ENCODE measurements at places on chromosomes 11 and 22. TPM values are rescaled to one million over a fixed set of nuclear protein-coding genes. Genes with fewer than 3 reads are reported as not detected.

The APOA1 gene
- 0.29 TPM for total RNA-seq

DNA sequence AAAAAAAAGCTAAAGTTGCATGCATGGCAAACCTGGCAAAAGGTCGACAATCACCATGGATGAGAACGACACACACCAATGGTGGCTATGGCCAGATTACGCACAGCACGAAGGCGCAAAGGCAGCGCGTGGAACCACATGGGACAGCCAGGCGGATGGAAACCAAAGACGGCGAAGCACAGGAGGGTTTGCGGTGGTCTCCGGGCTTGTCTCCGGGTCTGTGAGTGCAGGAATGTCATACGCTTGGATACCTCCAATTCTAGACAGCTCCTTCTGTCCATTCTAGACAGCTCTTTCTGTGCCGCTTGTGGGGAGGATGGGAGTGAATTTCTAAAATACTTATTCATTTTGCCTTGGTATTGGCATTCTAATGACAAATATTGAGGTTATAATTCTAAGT is 685.4 kb downstream of the BRD1 start:
- DNase-seq = no peak
- H3K36me3 ChIP-seq = no peaks in the 10 kb centered on the region
- no peaks in the 10 kb centered on the region for H3K27me3 ChIP-seq
- H3K27ac ChIP-seq = no peak overlapping the region
- no peaks in the 10 kb centered on the region for H3K4me1 ChIP-seq

DNA sequence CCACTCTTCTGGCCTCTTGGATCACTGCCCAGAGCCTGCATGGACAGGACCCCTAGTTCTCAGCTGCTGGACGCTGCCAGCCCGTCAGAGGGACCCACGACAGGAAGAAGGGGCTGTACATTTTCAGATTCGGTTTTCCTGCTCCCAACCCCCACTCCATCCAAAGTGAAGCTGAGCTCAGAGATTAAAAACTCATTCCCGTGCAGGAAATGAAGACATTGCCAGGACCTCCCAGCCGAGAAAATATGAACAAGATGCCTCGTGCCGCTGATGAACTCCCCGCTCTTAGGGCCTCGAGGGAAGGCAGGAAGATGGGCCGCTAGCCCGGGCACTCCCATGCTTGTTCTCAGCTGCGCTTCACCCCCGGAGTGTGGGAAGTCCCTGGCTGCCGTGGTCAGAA is 36.1 kb downstream of the RPUSD4 start:
- H3K27ac ChIP-seq = no peak overlapping the region
- no peak overlapping the region for H3K4me3 ChIP-seq
- H3K4me1 ChIP-seq = peaks cover 4% of the 10 kb centered on the region
- H3K36me3 ChIP-seq = no peaks in the 10 kb centered on the region

DNA sequence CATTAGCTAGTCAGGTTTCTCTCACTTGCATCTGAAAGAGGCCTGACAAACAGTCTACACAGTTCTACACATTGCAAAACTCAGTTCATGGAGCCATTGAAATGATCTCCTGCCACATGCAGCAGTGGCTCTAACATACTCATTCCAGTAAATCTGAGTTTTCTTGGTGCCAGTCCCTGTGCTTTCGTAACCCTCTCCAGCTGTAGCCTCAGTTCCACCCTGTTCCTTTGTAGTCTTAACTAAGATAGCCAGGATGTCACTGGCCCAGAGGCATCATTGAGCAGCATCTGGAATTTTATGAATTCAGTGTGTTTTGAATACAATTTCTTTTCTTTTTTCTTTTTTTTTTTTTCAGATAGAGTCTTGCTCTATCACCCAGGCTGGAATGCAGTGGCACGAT is 37.4 kb upstream of the ZBED5 start:
- H3K4me1 ChIP-seq = peaks cover 31% of the 10 kb centered on the region
- no peaks in the 10 kb centered on the region for H3K36me3 ChIP-seq
- no peaks in the 10 kb centered on the region for H3K27me3 ChIP-seq
- no peak overlapping the region for H3K4me3 ChIP-seq
- no peak for DNase-seq

- H3K4me1 ChIP-seq = no peaks in the 10 kb centered on the region
- no peaks in the 10 kb centered on the region for H3K27me3 ChIP-seq
These were observed 1289.6 kb downstream of the TBC1D22A start for GRCh38 chr22:48051796-48052620.

DNA sequence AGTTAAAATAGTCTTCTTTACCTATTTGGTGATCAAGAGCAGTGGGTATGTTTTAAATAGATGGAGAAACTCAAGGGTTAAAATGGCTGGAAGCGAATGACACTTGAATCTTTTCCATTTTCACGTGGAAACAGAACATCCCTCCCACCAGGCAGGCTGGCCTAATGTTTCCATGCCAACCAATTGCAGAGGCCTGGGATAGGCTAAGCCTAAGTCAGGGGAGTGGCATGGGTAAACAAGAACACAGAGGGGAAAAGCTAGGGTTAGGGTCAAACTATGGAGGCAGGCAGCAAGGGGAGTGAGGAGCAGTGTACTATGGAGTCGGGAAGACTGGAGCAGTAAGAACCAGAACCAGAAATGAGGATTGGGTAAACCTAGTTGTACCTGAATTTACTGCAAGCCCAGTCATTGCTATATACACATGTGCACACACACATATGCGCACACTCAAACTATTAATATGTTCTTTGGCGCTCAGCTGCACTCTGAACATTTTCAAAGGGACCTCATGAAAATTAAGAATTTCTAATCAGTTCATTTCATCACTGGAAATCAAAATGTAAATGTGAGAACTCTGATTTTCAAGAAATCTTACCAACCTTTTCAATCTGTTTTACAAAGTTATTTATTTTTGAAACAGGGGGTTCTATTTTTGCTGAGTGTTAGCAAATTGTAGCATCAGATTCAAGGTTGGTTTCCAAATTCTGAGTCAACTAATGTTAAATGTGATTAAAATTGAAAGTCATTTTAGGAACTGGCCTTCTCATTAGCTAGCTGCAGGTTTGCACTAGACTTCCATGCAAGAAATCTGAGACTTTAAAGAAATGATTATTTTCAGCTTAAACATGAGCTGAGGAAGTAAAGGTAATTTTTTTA is 327.0 kb upstream of the CCDC90B start:
- H3K27me3 ChIP-seq = no peaks in the 10 kb centered on the region
- H3K36me3 ChIP-seq = no peaks in the 10 kb centered on the region
- no peaks in the 10 kb centered on the region for H3K4me1 ChIP-seq
- no peak overlapping the region for H3K27ac ChIP-seq
- no peak overlapping the region for H3K4me3 ChIP-seq
- DNase-seq = no peak
